ENCODE measurements at places on chromosomes 16 and 17.

- DNase-seq = no peak
Measured at GRCh38 chr17:48162946-48163506, 55.5 kb downstream of the SNX11 start.

DNA sequence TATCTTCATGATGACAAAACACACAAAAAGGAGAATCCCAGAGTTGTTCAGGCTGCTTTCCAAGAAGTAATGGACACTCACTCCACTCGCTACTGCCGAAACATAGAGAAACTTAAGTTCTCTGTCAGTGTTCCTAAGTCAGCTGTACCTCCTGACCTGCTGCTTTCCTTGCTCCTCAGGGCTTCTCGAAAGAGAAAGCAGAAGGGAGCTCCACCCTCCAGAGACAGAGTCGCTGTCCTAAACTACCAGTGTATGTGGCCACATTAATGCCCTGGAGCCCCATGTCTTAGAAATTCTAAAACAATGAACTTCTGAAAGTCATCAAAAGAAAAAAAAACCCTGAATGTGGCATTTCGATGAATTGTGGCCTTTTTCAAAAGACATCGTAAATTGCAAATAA is 390.8 kb upstream of the MON1B start:
- DNase-seq = no peak

- DNase-seq = no peak
Measured at GRCh38 chr16:31221357-31222160, 4.6 kb upstream of the PYDC1 start.

DNA sequence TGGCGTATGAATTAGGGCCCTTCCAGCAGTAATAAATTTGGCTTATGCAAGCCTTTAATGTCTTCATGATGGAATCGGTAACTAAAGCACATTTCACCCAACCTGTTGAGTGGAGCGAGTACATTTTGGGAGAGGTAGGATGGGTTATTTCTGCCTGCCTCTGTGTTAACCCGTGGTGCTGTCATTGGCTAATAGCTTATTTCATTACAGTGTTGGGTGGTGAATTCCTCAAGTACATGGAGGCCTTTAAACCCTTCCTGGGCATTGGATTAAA is 17.8 kb upstream of the TBKBP1 start:
- no peak for DNase-seq

DNA sequence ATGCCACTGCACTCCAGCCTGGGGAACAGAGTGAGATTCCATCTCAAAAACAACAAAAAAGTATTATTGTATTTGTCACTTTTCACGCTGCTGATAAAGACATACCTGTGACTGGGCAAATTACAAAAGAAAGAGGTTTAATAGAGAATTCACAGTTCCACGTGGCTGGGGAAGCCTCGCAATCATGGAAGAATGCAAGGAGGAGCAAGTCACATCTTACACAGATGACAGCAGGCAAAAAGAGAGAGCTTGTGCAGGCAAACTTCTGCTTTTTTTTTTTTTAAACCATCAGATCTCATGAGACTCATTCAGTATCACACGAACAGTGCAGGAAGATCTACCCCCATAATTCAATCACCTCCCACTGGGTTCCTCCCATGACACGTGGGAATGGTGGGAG is 41.5 kb upstream of the ETV4 start:
- no peak for DNase-seq

- DNase-seq = no peak
Measured at GRCh38 chr16:27385398-27385797, 16.6 kb upstream of the IL21R start.

- peak; percentile 68 for DNase-seq
Measured at GRCh38 chr17:41404024-41404671, 6.7 kb upstream of the KRT31 start.

DNA sequence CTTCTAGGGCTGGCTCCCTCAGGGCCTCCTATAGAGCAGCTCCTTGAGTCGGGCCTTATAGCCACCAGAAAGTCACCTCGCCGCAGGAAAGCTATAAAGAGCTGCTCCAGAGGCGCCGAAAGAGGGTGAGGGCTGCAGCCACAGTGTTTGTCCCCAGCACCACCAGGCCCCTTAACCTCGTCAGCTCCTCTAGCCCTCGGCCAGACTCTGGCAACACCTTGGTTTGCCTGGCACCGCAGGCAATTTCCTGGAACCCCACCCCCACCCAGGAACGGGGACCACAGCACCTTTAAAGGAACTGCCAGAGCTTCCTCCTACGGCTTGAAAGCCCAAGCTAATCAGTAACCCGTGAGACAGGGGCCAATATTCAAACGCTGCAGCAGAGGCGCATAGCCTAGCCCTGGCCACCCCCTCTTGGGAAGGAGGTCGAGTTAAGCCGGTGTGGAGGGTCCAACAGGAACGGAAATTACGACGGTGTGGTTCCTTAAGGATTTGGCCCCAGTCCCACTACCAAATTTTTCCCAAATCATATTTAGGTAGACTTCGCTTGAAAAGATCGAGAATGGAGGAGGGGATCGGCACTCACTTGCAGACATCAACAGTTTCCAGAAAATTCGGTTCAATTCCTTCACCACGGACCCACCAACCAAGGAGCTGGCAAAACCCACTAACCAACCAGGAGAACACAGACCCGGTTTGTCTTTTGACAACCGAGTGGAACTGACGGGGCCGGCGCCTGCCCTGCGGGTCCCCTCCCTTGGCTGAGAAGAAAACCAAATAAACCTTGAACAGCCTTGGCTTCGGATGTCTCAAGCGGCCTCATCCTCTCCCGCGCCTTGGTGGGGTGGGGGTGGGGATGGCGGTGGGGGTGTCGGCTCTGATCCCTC is 3.0 kb downstream of the HOXB6 start:
- no peak for DNase-seq

- DNase-seq = no peak
Measured at GRCh38 chr17:35795007-35795870, at the start of gene MMP28. TSS of gene MMP28 (minus strand) at chr17:35795641. CDS start at chr17:35795377, 264 bp downstream.

- DNase-seq = no peak
Measured at GRCh38 chr16:68275611-68276191, 11.4 kb downstream of the SLC7A6 start.

DNA sequence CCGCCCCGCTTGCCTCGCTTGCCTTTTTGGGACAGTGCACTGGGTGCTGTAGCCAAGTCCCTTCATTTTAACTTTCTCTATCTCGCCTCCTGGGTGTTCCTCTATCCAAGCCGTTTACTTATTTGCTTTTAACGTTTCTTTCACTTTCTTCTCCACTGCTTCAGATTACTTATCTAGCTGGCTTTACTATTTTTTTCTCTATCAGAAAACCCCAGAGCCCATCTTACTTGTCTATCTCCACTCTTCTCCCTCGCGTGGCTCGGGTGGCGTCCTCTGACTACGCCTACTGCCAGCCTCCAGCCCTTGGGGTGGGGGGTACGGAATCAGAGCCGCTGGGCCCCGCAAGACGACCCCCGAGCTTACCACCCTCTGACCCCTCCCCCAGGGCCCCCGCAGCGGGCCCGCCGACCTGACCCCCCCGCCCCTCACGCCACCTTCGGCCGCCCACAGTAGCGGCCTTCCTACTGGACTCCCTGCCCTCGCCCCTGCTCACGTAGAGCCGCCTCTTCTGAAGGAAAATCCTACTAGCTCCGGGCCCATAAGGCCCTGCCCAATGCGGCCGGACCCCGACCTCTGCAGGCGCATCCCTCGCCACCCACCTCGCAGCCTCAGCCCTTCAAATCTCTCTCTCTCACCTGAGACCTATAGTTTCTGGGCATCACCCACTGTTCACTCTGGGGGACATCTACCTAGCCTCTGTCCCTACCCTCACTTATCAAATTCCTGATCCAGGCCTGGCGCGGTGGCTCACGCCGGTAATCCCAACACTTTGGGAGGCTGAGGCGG is 1.0 kb upstream of the SLC12A4 start:
- no peak for DNase-seq
